ENCODE measurements at places on chromosomes 6 and 20.

GRCh38 chr6:29633534-29633905, 537 bp upstream of the GABBR1 start:
- DNase-seq: no peak

- no peak for DNase-seq
Observed at GRCh38 chr6:36272234-36272633, 2.4 kb downstream of the PNPLA1 start.

GRCh38 chr6:146950351-146950835, 253.8 kb upstream of the STXBP5 start:
- DNase-seq: peak; percentile 87

DNA sequence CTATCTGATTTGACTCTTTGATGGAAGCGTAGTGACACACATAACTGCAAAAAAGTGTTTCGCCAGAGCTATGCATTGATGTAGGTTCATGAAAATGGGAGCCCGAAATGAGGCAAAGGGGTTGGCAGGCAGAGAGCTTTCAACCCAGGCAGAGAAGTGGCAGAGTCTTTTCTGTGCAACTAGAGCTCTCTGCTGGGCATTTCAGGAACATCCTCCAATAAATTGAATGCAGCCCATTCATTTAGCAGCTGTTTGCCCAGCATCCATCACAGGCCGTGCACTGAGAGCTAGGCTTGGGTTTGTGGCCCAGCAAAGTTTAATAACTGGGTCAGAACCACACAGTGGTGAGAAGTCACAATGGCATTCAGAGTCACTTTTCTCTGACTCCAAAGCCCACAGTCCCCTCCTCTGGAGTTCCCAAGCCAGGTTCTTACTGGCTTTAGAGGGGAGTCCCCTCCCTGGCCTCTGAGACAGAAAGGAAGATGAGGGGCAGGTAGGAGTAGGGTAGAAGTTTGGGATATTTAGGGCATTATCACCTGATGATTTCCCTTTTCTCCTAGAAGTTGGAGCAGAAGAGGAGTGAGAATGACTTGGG, 31.8 kb upstream of the ELMO2 start:
- peak; percentile 70 for DNase-seq

DNA sequence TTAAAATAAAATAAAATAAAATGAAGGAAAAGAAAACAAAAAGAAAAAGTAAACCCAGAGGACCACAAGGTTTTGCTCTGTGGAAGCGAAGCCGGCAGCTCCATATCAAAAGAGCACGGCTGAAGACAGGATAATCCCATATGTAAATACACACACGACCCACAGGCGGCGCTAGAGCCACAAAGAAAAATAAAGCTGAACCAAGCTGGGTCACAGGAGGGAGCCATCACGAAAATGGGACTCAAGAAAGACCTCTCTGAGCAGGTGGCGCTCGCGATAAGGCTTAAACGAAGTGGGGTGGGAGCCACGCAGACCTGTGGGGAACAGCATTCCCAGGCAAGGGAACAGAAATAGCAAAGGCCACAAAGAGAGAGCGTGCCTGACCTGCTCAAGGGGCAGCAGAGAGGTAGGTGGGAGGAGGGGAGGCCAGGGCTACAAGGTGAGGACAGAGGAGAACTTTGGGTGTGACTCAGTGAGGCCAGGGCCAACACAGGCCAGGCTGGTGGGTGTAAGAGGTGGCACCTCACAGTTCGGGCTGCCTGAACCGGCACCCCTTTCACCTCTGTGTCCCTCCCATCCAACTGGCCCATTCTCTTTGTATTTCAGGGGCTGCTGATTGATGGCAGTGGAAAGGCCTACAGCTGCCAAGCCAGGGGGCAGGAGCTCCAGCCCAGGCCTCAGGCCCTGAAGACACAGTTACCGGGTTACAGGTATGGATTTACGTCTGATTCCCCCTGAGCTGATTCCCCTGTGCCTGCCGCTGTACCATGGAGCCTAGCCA, 26.0 kb downstream of the PTGIS start:
- DNase-seq: peak; percentile 73

- DNase-seq: no peak
Observed at GRCh38 chr6:52297433-52297832, 12.9 kb upstream of the MCM3 start.

GRCh38 chr6:56667336-56667735, 24.6 kb upstream of the DST start:
- no peak for DNase-seq

DNA sequence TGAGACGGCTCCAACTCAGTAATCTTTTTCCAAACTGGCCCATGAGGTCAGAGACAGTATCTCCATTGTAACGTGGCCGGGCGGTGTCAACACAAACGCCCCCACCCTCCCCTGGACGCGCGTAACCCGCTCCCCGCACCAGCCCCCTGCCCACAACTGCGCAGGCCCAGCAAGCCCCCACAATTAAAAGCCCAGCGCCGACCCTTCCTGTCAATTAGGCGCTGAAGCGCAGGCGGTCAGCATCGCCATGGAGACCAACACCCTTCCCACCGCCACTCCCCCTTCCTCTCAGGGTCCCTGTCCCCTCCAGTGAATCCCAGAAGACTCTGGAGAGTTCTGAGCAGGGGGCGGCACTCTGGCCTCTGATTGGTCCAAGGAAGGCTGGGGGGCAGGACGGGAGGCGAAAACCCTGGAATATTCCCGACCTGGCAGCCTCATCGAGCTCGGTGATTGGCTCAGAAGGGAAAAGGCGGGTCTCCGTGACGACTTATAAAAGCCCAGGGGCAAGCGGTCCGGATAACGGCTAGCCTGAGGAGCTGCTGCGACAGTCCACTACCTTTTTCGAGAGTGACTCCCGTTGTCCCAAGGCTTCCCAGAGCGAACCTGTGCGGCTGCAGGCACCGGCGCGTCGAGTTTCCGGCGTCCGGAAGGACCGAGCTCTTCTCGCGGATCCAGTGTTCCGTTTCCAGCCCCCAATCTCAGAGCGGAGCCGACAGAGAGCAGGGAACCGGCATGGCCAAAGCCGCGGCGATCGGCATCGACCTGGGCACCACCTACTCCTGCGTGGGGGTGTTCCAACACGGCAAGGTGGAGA, at the start of the genes HSPA1A and HSPA1L:
TSS of gene HSPA1A (plus strand) at position 519 of the 814 bp plus-strand sequence. CDS start at position 733, 214 bp downstream.
TSS of gene HSPA1L (minus strand) at position 259 of the 814 bp plus-strand sequence. CDS start 3,311 bp downstream, outside the sequence.
- no peak for DNase-seq

DNA sequence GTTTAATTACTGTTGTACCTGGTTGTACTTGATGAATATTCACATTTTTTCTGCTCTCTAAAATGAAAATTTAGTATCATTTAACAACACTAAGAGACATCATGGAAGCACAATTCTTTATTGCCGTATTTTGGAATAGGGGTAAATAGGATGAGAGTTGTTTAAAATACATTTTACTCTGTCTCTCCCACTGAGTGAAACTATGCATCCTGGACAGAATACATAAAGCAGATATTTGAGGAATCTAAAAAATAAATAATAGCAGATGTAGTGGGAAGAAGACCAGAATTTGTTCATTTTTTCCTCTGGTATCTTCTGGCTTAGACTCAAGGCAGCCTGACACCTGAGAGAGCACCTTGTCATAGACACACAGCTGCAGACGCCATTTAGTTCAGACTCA, 119.1 kb upstream of the AHI1 start:
- DNase-seq: no peak

DNA sequence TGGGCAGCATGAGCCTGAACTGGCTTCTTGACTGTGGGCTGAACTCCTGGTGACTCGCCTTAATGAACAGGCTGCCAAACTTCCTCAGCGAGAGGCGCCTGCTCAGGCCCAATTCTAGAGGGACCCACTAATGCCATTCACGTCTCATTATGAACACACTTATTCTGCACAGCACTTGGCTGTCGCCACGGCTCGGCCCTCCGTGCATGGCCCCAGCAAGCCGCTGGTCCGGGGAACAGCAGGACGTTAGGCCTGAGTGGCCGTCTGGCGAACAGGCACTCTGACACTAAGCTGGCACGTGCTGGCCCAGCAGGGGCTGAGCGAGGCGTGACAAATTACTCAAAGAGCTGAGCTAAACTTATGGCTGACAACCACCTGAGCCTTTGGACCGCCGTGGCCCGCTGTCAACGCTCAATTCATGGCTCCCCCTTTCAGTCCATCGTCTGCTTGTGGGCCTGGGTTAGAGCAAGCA, 45.9 kb downstream of the INSM1 start:
- no peak for DNase-seq

DNA sequence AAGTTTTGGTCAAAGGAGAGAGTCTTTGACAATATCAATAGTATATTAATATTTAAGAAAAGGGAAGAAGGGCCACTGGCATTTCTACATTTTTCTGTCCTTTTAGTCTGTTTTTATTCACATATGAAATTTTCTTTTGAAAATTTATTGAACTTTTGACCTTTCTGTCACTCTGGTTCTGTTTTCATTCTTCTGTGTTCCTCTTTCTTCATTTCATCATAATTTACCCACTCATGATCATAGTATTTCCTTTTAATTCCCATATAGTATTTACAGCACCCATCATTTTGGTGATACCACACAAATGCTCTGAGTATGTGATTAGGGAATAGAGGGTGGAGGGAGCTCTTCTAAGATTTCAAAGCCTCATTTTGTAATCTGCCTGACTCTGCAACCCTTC, 142.8 kb downstream of the GJA1 start:
- DNase-seq: no peak

DNA sequence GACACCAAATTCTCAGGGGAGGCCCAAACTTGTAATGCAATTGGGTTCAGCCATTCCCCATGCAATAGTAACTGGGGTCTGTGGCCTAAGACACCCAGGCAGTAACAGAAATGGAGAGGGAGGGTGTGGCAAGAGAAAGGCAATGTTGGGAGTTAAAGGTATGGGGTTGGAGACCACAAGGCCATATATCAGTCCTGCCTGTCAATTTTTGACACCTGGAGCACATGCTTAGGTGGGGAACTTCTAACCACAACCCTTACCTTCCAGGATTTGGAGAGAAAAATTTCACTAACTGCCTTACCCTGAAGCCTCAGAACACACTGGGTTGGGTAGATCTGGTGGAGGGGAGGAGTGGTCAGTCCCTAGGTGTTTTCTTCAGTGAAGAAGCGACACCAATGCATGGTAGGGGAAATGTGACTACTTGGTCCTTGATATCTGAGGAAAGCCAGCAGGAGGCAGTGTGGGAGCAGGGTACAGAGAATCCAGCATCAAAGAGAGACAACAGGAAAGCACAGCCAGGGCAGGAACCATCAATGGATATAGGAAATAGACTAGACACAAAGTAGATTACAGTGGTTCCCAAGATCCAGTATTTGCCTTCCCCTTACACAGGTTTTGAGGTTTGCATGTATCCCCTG, 6.8 kb upstream of the USP49 start:
- DNase-seq: no peak

GRCh38 chr20:12941025-12941424, 67.7 kb upstream of the SPTLC3 start:
- DNase-seq: no peak

DNA sequence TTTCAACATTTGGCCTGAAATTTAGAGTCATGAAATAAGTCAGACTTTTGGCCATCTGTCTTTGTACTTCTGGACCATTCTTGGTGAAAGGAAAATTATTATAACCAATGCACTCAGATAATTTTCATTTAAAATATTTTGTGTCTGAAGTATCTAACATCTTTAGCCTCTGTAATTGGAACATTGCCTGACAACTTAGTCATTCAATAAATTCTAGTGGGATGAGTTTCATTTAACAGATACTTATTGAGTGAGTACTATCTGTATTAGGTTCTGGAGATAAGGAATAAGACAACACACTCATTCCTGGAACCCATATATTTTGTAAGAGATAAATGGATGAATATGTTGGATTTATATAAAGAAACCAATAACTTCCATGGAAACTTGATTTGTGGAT, 536.0 kb downstream of the BCKDHB start:
- no peak for DNase-seq

GRCh38 chr6:169341706-169342105, 88.1 kb upstream of the THBS2 start:
- DNase-seq: no peak
